Stimulated activated CD4-positive, alpha-beta T cell treated with anti-CD3 and anti-CD28 coated beads, Interleukin-4, amount 100 ng/mL, for 4 hours (primary cell): ENCODE measurements at places on chromosomes 4 and X.

GRCh38 chr4:140426610-140427105, 790 bp downstream of the CLGN start:
- DNase-seq = no peak

DNA sequence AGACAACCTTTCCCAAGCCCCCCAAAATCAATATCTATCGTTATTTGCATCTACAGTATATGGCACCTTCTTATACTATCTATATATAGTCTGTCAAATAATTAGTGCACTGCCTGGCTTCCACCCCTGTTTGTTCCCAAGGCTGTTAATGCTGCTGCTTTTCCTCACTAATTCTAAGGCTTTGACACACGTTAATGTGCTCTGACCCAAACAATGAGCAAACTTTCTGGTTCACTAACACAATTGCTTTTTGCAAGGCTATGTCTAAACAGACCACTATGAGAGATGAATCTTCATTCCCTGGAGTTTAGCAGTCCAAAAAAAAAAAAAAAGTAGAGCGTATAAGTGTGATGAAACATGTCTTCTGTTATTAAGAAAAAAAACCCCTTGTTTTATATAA, 360.9 kb upstream of the AGA start:
- no peak for DNase-seq

GRCh38 chrX:71636438-71637252, 18.3 kb upstream of the CXCR3 start:
- no peak for DNase-seq

GRCh38 chrX:10507876-10508275, 112.5 kb downstream of the MID1 start:
- DNase-seq = no peak

- DNase-seq = no peak
Observed at GRCh38 chr4:117084866-117085701, at the start of gene TRAM1L1. Gene TRAM1L1, minus strand, starts transcription at chr4:117085576. Its CDS starts 183 bp downstream, at chr4:117085393.

GRCh38 chr4:109406337-109406931, 27.2 kb upstream of the SEC24B start:
- DNase-seq = peak; percentile 2

DNA sequence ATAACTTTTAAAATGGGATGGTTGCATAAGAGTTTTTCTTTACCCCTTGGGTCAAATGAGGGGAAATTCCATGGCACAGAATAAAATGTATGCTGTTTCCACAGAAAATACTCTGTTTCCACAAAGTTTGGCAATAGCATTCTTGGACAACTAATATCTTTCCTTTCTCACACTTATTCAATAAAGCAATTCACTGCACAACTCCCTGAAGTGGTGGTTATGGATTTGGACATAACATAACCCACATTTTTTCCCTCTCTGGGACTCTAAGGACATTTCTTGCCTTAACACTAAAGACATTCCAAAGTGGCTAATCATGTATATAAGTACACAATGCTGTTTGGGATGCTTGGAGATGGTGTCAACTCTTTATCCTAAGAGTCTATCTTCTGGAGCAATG, 51.7 kb upstream of the GPM6B start:
- DNase-seq = no peak

DNA sequence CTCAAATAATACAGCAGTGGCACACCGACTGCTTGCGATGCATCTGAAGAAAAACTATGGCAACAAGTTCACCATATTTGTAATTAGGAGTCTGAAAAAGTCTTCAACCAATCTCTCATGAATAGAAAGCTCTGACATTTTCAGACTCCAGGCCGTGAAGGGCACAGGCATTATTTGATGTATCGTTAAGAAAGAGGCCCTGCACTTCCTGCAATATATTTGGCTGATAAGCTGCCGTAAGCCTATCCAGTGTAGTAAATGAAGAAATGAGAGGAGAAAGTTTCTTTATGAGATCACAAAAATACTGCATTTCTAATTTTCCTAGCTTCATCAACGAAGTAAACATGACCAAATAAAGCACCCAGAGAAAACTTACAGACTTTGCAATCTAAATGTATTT, 613.8 kb upstream of the TECRL start:
- no peak for DNase-seq

GRCh38 chrX:23945206-23945605, 37.4 kb downstream of the CXorf58 start:
- DNase-seq = no peak

- DNase-seq = no peak
Observed at GRCh38 chr4:138851391-138852335, 163.9 kb upstream of the NOCT start.

DNA sequence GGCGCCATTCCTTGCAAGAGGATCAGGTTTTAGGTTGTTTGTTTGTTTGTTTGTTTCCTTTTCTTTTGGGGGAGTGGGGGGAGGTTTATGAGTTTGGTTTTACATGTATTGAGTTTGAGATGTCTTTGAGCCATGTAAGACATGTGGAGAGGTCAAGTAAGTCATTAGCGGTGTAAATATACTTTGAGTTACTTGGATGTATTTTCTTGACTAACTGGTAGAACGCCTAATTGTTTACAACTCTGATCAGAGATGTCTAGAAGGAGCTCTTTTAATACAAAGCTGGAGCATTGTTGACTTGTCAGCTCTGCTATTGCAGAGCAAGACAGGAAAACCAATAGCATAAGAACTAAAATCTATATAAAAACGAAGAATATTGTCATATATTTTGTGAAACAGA, 57.1 kb downstream of the ANXA3 start:
- DNase-seq = no peak

DNA sequence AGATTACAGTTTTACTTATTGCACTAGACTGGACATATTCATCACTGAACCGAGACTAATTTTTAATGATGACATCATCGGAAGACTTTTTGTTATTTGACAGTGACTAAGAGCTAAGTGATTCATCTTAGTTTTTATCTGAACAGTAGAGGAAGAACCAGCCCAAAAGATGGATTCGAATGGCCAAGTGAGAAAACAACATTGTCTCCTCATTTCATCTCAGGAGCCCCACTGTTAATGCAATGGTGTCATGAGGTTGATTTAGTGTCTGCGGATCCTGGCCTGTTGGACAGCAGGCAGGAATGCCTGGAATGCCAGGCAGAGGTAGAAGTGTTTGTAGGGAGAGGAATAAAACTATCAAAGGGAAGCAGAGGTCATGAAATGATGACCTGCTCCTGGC, 37.8 kb upstream of the HPF1 start:
- no peak for DNase-seq

- DNase-seq = no peak
Observed at GRCh38 chr4:3644849-3645627, 112.8 kb upstream of the LRPAP1 start.

- DNase-seq = no peak
Observed at GRCh38 chr4:184747034-184747830, 13.3 kb upstream of the CENPU start.

DNA sequence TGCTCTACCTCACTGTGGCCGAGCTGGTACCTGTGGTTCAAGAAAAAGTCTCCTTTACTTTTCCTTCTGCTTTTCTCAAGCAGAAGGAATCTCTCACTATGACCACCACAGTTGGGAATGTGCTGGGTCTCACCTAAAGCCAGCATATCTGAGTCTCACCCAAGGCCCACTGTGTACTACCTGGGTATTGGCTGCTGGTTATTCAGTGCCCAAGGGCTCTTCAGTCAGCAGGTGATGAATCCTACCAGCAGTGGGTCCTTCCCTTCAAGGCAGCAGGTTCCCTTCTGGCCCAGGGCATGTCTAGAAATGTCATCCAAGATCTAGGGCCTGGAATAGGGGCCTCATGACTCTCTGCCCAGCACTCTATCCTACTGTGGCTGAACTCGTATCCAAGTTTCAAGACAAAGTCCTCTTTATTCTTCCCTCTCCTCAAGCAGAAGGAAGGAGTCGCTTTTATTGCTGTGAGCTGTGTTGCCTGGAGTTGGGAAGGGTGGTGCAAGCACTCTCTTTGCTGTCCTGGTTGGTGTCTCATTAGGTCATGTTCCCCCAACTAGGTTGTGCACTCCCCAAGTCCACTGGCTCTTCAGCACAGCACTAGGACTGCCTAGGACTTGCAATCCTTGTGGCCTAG, 6.1 kb downstream of the CXCL10 start:
- no peak for DNase-seq

DNA sequence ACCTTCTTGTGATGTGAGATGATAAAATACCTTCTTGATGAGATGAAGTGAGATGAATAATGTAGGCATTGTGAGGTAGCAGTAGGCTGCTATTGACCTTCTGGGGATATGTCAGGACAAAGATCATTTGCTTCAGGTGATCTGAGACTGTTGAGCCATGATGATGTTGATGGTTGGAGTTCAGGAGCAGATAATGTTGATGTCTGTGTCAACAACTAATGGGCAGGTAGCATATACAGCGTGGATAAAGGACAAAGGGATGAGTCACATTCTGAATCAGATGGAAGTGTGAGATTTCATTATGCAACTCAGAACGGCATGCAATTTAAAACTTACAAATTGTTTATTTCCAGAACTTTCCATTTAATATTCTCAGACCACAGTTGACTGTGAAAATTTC, 57.3 kb downstream of the RAP1GDS1 start:
- no peak for DNase-seq

DNA sequence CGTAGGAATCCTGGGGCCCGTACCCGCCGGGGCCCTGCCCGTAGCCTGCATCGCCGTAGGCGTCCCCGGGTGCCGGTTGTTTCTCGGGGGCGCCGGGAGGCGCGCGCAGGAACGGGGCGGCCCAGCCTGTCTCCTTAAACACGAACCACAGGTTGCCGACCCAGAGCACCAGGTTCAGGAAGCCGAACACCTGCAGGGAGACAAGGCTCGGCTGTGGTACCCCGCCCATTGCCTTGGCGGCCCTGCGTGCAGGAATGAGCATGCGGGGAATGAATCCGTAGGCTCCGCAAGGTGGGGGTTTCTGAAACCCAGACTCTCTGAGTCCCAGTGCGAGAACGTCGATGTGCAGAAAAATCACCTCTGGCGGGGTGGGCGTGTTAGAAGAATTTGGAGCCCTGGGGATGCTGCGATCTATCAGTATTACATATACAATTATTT, 5.4 kb upstream of the PRICKLE3 start:
- DNase-seq = no peak

- no peak for DNase-seq
Observed at GRCh38 chr4:40251366-40251765, 54.5 kb downstream of the RHOH start.

DNA sequence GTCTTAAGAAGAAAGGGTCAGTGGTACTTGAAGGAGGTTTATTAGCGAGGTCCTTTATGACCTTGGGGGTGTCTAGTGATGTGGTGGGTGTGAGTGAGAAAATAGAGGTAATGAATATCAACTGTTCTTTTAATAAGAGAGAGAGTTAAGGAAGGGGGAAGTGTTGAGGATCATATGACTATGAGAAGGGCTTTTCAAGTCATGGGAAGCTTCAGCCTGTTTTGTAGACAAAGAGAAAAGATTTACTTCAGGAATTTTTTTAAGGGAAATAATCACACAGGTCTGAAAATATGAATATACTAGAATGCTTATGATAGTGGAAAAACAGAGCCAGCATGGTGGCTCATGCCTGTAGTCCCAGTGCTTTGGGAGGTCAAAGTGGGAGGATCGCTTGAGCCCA, 41.3 kb upstream of the MTMR1 start:
- DNase-seq = no peak

DNA sequence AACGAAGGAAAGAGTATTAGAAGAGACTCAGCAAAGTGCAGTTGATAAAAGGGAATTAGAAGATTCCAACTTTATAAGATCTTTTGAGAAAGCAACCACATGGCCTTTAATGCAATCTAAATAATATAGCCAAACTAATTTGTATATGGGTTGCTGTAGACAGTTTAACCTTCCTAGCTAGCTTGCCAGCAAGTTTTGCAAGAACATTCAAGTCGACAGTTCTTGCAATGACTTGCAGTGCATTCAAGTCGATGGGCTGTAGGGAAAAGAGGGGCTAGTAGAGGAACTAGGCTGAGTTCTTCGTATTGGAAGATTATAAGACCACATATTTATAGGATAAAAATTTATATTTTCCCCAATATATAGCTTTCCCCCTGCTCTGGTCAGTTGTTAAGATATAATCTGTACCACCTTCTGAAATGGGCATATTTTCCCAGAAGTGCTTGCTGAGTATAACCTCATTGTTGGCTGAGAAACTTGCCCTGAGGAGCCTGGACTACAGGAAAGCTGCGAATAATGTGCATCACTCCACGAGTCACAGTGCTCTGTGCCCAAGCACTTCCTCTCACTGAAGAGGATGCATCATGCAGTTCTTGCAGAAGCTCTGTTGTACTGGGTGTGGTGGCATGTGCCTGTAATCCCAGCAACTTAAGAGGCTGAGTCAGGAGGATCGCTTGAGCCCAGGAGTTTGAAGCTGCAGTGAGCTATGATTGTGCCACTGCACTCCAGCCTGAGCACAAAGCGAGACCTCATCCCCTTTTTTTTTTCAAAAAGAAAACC, 56.7 kb downstream of the DOCK11 start:
- DNase-seq = no peak

- DNase-seq = no peak
Observed at GRCh38 chr4:19703391-19703790, 548.3 kb upstream of the SLIT2 start.

DNA sequence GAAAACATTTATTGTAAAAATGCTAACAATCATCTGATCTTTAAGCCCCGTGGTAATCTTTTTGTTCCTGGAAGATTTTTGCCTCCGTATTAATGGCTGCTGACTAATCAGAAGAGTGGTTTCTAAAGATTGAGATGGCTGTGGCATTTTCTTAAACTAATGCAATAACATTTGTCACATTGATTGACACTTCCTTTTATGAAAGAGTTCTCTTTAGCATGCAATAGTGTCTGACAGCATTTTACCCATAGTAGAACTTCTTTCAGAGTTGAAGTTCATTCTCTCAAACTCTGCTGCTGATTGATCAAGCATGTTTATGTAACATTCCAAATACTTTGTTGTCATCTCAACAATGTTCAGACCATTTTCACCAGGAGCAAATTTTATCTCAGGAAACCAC, 26.8 kb upstream of the UGT2B4 start:
- no peak for DNase-seq

DNA sequence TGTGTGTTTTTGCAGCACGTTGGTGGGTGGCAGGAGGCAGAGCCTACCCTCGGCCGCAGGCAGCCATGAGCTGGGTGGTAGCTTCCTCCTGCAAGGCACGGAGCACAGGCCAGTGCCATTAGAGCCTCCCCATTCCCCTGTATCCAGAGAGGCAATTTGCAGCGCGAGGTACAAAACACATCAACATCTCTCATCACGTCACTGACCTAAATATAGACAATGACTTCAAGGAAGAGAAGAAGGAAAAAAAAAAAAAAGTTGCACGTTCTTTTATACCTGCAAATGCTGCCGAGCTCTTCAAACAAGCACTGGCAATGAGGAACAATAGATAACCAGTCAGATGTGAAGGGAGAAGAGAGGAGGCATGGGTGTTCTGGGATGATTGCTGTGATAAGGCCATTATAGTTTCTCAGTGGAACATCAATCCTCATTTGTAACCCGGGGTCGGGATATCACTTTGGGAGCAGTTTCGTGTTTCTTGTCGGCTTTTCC, 159.9 kb downstream of the MGST2 start:
- no peak for DNase-seq

DNA sequence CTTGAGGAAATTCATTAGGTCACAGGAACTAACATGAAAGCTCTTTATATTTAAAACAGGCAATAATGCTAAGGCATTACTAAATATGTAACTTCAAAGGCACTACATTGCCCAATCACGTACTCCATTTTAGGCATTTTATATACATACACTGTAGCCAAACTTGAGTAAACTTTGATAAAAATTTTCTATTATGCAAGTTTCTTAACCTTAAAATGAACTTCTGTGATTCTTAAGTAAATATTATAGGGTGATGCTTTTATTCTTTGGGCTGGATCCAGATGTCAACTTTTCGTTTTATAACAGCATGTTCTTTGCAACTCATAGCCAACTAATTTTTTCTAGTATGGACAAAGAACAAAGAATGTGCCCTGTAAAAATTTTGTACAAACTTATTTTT, 28.3 kb upstream of the MAP9 start:
- no peak for DNase-seq

- DNase-seq = no peak
Observed at GRCh38 chr4:180197471-180197870, 2045.7 kb upstream of the TENM3 start.
